ENCODE measurements at places on chromosomes 4 and X.

DNA sequence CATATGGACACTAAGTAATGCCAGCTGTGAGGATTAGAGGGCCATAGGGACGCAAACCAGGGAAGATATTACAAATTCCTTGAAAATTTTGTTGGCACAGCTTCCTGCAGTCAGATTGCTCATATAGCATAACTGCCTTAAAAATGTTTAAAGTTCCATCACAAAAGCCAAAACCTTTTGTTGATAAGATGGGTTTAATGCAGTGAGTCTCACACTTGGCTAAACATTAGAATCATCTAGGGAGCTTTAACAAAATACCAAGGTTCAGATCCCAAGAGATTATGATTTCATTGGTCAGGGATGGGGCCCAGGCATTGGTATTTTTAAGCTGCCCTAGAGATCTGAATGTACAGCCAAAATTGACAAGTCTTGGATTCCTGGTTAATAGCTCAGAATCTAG is 376.5 kb upstream of the MAD2L1 start:
- DNase-seq: no peak

- DNase-seq: no peak
Observed at GRCh38 chrX:68874076-68874475, 45.3 kb downstream of the EFNB1 start.

DNA sequence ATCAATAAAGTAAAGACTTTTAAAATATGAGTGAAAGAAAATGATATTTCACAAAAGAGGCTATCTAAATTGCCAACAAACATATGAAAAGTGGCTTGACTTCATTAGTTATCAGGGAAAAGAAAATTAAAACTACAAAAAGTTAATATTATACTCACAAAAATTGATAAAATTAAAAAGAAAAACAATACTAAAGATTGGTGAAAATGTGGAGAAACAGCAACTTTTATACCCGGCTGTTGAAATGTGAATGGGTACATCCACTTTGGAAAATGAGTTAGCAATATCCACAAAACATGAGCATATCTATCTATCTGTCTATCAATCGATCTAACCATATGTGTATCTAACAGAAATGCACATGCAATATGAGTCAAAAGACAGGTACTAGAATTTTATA is 122.3 kb downstream of the ANAPC10 start:
- DNase-seq: no peak

GRCh38 chr4:4417886-4418285 is 31.0 kb downstream of the NSG1 start:
- no peak for DNase-seq

DNA sequence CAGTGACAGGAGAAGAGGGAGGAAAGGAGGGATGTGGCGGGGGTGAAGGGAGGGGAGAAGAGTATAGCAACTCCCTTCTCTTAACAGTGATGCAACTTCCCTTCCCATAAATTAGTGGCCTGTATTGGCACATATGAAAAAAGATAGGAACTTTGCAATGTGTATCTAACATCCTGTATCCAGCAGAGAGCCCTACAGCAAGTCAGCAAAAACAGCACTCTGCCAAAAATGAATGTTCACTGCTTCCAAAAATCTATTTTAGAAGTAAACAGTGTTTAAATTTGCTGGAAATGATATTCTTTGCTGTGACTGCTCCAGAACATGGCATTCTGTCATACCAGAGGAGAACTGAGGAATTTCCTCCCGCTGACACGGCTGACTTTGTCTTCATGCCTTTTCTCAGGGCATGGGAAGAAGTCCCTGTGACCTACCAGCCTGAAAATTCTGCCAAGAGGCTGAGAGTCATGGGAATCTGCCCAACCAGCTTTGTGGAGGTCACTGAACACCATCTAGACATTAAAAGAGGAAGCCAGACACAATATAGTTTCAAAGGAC is 343.4 kb upstream of the RASGEF1B start:
- no peak for DNase-seq

GRCh38 chrX:132461886-132462285 is 27.0 kb downstream of the MBNL3 start:
- DNase-seq: no peak

DNA sequence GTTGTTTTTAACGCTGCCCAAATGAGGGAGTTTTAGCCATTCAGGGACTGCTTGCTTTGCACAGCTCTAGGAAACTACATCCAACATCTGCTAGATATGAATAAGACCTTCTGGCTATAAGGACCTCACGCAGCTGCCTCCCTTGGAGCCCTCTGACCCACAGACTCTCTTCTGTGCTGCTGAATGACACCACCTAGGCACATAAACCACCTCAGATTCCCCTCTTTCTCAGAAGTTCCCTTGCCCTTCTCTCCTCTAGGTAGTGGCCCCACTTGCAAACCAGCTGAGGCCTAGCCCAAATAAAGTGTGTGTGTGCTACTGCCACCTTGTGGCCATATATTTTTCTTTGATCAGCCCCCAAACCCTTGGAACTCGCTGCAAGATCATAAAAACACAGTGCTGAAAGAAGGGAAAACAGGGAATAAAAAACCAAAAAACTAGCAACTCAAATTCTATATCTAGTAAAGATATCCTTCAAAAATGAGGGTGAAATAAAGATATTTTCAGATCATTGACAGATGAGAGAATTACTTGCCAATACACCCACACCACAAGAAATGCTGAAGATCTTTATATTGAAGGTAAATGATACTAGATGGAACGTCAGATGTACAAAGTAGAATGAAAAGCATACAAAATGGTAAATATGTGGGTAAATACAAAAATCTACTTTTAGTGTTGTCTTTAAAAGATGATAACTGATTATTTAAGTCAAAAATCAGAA is 265.9 kb downstream of the ADAMTS3 start:
- DNase-seq: peak; percentile 9

GRCh38 chr4:95204873-95205272 is 343.9 kb downstream of the UNC5C start:
- no peak for DNase-seq

DNA sequence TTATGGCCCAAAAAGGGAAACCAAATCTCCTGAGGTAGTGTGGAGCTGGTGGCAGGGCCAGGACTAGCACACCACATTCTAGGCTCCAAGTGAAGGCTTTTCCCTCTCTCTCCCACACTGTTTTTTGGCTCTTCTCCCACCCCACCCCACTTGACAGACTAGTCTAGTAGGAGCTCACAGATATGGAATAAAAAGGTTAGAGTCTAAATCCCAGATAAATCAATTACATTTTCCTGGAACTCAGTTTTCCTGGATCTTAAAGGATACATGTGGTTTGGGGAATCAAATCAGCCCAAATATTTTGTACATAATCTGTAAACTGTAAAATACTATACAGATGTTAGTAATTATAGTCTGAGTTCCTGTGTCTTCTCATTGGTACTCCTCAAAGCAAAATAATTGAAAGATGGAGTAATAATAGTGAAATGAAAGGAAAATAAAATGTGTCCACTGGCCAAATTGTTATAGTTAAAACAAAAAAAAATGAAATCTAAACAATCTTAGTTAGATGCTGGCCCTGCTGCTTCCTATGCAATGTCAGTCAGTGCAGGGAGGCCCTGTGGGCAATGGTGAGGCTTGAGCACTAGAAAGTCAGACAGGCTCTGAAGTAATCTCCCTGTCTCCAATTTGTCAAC is 370.4 kb upstream of the CPEB2 start:
- DNase-seq: no peak

DNA sequence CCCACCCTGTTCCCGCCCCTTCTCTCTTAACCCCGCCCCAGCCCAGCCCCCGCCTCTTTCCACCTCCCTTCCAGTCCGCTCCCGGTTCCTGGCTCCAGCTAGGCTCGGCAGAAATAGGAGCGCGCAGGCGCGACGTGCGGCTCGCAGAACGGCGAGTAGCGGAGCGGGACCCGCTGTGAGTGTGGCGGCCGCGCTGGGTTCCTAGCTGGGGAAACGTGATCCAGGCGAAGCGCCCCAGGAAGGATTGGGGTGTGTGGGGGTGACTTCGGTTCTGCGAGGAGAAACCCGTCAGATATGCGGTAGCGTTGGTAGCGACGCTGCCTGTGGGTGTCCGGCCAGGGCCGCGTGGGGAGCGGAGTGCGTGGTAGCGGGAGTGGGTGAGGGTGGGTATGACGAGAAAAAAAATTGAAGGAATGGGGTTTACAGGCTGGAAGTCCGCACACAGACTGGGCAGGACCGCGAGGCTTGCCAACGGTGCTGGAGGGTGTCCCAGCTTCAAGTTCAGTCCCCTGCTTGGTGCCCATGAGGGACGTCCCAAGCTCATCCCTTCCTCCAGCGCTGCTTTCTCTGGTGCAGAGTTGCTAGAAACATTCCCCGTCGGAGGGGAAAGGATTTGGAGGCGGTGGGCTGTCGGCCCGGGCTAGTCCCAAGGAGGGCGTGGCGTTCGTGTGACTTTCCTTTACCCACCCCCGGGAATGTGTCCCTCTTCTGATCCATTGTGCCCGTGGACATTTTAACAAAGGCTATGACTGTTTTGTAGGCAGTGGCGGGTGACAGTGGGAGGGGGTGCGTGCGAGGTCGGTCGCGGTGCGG is at the start of gene PRRG1:
TSS of gene PRRG1 (plus strand) at position 144 of the 813 bp plus-strand sequence. CDS start 56,886 bp downstream, outside the sequence.
- DNase-seq: no peak

DNA sequence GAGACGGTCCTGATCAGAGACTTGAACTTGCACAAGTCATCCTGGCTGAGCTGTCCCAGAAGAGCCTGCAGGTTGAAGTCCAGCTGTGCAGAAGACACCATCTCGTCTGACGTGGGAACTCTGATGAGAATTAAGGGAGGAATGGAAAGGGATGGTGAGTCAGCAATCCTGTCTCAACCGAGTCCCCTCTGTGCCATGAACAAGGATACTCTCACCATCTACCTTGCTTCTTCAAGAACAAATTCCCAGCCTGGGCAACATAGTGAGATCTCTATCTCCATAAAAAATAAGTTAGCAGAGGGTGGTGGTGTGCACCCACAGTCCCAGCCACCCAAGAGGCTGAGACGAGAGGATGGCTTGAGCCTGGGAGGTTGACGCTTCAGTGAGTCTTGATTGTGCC is at the start of gene NLRP2B:
TSS of gene NLRP2B (minus strand) at position 101 of the 400 bp plus-strand sequence.
- DNase-seq: no peak

DNA sequence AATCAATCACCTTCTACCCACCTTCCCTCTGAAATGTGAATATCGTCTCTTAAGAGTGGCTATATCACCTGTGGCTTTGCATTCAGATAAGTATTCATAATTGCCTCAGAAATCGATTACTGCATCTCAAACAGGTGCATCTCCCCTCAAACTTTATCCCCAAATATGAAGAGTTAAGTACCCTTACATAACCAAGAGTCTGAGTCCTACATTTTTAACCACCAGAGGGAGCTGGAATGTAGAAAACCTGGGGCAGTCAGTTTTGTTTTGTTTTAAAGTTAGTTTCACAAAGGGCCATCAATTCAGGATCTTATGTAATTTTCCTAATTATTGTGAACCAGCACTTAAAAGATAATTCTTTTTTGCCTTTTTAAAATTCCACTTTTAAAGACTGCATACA is 5.7 kb downstream of the TCEANC start:
- DNase-seq: no peak

- no peak for DNase-seq
Observed at GRCh38 chr4:1033840-1034551, 22.6 kb downstream of the FGFRL1 start.

GRCh38 chrX:51874123-51874522 is 19.3 kb upstream of the MAGED1 start:
- no peak for DNase-seq

GRCh38 chr4:145153181-145153903 is 27.0 kb downstream of the OTUD4 start:
- DNase-seq: no peak
